IPS DF 6.9 (cell line): ENCODE measurements at places on chromosomes 3 and 15.
A peak's percentile ranks its signal among the peaks of the same experiment; 100 is the strongest.

DNA sequence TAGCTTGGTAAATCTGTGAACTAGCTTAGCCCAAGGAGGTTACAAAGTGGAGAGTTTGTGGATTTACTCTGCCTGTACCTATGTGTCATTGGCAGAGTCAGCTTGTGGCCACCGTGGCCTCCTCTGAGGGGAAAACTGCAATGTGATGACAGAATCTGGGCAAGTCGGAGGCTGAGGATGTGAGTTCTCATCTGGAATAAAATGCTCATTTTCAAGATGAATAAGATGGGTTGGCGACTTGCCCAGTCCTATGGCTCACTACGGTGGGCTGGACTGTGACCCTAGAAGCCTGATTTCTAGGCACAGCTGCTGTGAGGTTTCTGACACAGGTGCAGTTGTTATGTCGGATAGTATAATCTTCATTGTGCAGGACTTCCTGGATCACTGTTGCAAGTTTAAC lies 83.7 kb downstream of the ETV5 start:
- no peak for DNase-seq

DNA sequence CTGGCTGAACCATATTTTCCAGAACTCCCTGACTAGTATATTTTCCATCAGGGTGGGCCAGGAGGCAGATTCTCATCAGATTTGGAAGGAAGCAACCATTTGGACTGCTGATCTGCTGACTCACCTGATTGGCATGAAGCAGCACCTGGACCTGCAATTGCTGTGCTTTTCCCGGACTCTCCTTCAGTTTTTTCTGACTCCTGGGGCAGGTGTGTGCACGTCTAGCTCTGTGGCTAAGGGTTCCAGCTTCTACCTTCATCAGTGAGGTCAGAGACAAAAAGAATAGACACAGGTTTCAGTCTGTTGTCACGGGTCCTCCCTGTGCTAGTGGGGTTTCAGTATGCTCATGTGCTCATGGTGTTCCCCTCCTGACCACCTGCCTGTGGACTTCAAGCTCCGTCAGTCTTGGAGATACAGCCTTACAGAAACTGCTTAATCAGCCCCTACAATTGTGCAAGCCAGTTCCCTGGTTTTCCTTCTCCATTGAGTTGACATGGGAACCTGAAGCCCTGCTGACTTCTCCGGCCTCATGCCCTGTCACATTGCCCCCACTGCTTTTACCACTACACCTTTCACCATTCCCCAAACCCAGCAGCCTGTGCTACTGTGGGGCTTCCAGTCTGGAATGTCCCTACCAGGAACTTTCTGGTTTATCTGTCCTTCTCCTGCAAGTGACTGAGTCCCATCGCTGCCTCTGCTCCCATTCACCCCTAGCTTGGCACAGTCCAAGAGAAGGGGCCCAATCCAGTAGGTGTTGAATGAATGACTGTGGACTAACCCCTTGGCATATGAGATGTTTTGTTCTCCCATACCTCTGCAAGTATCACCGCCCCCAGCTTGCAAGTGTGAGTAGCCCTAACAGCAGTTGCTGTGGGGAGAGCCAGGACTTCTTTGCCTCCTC lies 31.7 kb downstream of the HMCES start:
- no peak for DNase-seq

DNA sequence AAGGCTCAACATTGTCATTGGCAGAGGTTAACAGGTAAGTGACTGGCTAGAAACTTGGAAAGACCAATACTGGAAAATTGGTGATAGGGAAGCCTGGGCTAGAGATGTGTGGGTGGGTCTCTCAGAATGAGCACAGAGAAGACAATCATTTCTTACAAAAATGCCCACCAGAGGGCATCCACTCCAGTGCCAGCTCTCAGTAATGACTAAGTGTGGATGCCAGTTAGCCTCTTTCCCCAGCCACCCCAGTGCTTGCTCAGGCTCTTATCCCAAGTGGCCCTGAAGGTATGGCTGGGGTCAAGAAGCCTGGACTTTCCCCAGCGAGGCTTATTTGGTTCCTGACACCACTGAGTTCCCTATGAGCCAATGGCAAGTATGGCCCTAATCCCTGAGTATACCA lies 115.9 kb upstream of the ST8SIA2 start:
- DNase-seq: peak; percentile 13

- no peak for DNase-seq
Observed at GRCh38 chr15:101570241-101570640, 80.7 kb upstream of the PCSK6 start.

DNA sequence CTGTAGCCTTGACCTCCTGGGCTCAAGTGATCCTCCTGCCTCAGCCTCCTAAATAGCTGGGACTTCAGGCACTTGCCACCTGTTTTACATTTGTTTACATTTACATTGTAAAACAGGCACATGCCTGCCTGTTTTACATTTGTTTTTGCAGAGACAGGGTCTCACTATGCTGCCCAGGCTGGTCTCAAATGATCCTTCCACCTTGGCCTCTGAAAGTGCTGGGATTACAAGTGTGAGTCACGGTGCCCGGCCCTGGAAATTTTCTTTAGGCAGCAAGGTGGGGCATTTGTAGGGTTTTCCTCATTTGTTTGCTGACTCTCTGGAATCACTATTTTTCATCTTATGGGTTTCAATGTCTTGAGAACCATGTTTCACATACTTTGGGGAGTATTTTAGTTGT lies 25.0 kb downstream of the PIF1 start:
- DNase-seq: no peak

DNA sequence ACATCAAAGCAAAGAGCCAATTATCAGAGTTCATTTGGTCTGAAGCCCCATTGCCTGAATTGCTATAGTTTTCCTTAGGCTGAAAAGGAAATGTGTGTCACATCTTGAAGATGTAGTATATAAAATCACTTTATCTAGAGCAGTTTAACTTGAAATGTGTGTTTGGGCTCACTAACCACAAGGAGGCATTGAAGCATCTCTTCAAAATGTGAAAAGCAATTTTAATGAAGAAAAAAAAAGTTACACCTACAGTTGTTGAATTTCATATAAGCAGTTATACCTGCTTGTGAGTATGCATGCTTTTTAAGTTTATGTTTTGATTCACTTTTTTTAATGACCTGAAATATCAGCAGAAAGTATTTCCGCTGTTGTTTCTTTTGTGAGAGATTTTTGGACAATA lies 129.3 kb downstream of the IQCH start:
- DNase-seq: no peak

GRCh38 chr3:100003609-100004503 lies 110.4 kb downstream of the FILIP1L start:
- DNase-seq: no peak

DNA sequence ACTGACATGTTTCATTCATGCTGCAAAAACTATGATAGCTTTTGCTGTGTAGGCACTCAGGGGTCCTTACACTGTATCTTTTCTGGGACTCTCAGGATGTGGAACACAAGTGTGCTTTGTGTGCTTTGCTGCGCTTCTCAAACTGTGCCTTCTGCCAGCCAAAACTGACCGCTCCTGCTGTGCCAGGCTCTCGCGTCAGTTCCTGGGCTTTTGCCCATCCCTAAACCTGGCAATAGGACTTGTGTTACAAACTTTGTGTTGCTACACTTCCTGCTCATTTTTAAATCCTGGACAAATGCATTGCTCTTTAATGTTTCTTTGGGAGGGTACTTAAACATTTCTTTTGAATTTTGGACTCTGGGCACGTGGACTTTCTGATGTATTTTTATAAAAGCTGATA lies 60.3 kb downstream of the DIPK2A start:
- no peak for DNase-seq

DNA sequence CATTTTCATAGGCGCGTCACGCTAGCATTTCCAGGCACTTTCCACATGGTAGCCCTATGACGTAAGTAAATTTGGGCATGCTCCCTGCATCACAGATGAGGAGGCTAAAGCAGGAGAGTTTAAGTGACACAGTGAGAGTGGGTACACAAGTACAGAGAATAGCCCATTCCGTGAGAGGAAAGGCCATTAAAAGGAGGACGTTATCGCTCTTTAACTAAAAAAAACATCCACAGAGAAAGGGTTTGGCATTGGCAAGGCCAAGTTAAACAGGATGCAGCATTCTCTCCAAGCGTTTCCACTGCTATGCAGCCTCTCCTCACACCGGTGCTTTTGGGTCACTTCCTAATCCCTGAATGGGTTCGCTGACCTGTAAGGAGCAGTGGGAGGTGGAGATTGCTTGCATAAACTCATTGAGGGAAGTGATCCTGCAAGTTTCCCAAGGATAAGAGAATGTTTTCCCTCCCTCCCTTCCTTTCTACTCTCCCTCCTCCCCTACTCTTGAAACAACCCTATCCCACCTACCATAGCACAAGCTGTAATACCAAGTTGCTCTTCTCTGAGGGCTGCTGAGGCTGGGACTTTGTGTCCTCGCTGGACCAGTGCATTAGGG lies 147.7 kb downstream of the VGLL4 start:
- no peak for DNase-seq

GRCh38 chr3:9130345-9131305 lies 118.8 kb downstream of the SRGAP3 start:
- DNase-seq: no peak

GRCh38 chr15:66047321-66048024 lies 178.2 kb downstream of the RAB11A start:
- DNase-seq: no peak

GRCh38 chr3:50385754-50386153 lies 26.4 kb upstream of the TMEM115 start:
- DNase-seq: no peak

GRCh38 chr3:138781012-138781470 lies 53.7 kb downstream of the PIK3CB start:
- no peak for DNase-seq

- DNase-seq: no peak
Observed at GRCh38 chr3:14623569-14624051, 28.0 kb upstream of the CCDC174 start.

- no peak for DNase-seq
Observed at GRCh38 chr3:53719796-53720195, 126.4 kb downstream of the CHDH start.

DNA sequence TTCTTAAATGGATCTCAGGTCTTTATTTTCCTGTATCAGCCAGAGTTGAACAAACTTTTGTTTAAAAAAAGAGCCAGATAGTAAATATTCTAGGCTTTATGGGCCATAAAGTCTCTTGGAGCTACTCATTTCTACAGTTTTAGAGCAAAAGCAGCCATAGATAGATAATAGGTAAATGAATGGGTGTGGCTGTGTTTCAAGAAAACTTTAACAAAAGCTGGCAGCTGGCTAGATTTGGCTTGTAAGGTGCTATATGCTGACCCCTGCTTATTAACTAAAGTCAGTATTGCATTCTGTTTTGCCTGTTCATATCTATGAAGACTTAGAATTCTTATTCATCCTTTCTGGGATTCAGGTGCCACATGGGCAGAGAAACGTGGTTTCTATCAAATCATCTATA lies 29.0 kb downstream of the MFN1 start:
- DNase-seq: no peak

DNA sequence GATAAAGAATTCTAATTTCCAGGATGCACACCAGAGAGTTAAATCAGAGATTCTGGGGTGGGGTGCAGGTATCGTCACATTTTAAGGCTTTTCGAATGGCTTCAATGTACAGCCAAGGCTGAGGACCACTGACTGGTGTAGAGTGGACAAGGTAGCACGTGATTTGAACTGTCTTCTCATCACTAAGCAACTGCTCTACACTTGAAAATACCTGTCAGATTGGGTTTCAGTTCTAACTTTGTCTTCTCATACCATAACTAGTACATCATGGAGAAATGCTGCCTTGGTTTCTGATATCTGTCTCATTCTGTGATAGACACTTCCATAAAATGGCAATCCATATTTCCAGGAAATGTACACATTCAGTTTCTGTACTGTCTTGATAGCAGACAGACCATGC lies 58.0 kb upstream of the MRPL3 start:
- no peak for DNase-seq

DNA sequence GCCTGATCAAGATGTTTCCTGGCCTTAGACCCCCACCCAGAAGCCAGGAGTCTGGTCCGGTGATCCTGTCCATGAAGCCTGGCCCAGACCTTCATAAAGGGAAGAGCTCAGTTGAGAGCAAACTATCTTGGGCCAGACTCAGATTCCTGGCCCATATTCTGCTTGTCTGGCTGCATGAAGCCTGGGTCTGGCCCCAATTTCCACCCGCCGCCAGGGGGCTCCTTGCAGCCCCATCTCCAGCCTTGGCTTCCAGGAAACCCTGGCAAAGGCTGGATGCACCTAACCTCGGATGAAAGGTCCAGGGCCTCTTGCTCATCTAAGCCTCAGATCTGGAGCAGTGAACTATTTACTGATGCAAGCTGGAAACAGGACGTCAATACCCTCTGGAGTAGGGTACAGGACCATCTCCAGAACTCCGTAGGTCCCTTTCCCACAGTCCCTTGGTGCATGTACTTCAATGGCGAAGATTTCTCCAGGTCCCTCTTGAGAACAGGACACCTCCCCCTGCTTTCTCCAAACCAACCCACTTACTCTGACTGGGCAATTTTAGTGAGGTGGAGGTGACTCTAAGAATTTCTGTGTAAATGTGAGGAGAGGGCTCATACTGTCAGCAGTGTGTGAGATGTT lies 5.6 kb downstream of the FOXL2 start:
- no peak for DNase-seq

- DNase-seq: no peak
Observed at GRCh38 chr15:71939981-71940588, 129.7 kb downstream of the NR2E3 start.

DNA sequence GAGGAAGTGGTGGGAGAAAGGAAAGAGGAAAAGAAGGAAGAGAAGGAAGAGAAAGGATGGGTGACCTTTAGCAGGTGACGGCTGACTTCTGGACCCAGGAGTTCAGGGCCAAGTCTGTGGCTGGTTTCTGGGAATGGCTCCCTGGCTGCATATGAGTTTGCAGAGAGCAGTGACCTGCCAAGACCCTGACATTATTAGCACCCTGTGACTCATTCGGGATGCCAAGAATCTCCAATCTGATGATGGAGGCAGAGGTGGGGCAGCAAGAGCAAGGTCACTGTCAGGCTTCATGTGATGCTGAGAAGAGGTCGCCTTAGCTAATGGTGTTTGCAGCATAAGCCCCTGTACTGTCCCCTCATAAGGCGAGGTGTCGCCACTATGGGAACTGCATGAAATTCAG lies 42.6 kb downstream of the MYZAP start:
- DNase-seq: no peak

DNA sequence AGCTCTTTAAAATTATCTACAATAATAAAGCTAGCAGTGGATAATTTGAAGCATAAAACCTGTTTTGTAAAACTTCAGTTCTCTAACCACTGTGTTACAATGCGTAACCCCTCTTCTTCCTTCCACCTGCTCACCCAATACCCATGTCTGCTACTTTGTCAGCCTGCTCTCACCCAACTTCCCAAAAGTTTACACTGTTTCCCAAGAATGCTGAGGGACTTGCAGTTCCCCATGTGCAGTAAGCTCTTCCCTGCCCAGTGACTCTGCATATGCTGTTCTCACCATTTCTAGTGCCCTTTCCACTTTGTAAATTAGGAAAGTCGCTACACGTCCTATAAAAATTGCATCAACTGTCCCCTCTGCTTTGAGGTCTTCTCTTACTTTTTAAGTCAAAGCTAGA lies 315.9 kb upstream of the SEMA6D start:
- no peak for DNase-seq
